ENCODE measurements at places on chromosomes 12 and 14. TPM values are rescaled to one million over a fixed set of nuclear protein-coding genes. Genes with fewer than 3 reads are reported as not detected.

DNA sequence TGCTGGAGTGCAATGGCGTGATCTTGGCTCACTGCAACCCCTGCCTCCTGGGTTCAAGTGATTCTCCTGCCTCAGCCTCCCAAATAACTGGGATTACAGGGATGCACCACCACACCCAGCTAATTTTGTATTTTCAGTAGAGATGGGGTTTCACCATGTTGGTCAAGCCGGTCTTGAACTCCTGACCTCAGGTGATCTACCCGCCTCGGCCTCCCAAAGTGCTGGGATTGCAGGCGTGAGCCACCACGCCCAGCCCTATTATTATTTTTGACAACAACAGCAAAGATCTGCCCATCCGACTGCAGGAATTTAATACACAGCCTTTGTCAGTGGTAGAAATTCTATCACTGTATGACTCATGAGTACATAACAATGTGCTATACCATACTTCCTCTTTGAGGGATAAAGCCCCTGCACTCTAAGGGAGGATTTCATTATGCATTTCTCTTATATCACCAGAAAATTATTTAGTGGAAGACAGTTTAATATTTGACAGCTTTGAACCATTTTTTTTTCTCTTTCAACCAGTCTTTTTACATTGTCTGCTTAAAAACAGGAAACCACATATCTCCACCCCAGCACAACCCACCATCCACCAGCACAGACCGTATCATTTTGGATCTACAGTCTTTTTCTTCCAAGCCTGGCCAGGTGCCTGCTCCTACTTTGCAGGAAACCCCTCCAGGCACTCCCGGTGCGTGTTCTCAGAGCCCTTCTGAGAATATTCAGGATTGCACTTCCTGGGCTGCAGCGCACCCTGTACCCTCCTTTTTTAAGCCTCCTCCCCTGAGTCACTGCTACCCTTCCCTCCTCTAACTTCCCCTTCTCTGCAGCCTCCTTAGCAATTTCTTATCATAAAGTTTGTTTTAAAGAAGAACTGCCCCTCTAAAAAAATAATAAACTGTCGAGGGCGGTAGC is 594 bp downstream of the ARHGDIB start:
- DNase-seq = no peak

- no peak for DNase-seq
Observed at GRCh38 chr14:52227619-52228222, 39.8 kb upstream of the PTGDR start.

Gene WSCD2
- 52.6 TPM for total RNA-seq

DNA sequence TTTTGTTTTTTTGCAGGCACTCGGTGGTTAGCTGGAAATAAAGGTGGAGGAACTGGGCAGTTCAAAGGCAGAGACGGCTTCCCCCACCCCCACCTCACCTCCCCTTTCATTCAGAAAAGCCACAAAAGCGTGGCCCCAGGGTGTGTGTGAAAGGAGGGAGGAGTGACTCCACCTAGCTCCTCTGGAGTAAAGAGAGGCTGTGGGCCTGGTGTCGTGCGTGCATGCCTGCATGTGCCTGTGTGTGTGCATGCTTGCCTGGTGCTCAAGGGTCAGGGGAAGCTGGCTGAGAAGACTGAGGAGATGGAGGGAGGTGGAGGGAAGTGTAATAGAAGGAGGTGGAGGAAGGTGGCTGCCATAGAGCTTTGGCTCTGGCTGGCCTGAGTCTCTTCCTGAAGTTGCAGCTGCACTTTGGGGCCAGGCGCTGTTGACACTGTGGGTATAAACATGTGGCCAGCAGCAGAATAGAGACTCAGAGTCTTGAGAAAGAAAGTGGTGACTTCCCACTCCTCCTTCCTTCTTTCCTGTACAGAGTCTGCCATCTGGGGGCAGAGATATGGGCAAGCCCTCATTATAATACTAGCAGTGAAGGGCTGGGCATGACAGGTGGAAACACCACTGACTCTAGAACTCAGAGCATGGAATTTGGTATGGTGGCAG is 36.9 kb upstream of the SINHCAF start:
- no peak for DNase-seq

- no peak for DNase-seq
Observed at GRCh38 chr12:5227708-5228373, 184.2 kb downstream of the KCNA5 start.

- no peak for DNase-seq
Observed at GRCh38 chr14:51304438-51304837, 64.4 kb downstream of the TMX1 start.

GRCh38 chr14:105503296-105503640 is 12.2 kb downstream of the TEDC1 start:
- no peak for DNase-seq

Gene SAMD4A
- 37.2 TPM for total RNA-seq

- no peak for DNase-seq
Observed at GRCh38 chr12:88393017-88393767, 187.1 kb downstream of the KITLG start.

DNA sequence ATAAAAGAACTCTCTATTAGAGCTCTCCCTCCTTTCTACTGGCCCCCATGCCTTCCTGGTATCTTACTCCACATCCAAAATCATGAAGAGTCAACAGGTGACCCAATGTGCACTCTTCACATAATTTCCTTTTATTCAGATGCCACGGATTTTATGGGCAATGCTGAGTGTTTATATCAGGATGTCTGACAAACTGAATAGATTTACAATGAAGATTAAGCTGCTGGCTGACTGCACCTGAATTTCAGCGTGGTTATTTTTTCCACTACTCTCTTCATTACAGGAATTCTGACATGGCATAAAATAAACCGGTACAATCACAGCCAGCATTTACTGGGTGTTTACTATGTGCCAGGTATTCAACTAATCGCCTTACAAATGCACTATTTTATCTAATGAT is 29.4 kb upstream of the CERS5 start:
- DNase-seq = no peak

- DNase-seq = no peak
Observed at GRCh38 chr12:14186193-14186502, 179.3 kb upstream of the ATF7IP start.

Gene AQP2
- total RNA-seq = not detected

Gene RIPK3
- total RNA-seq = 1.7 TPM

DNA sequence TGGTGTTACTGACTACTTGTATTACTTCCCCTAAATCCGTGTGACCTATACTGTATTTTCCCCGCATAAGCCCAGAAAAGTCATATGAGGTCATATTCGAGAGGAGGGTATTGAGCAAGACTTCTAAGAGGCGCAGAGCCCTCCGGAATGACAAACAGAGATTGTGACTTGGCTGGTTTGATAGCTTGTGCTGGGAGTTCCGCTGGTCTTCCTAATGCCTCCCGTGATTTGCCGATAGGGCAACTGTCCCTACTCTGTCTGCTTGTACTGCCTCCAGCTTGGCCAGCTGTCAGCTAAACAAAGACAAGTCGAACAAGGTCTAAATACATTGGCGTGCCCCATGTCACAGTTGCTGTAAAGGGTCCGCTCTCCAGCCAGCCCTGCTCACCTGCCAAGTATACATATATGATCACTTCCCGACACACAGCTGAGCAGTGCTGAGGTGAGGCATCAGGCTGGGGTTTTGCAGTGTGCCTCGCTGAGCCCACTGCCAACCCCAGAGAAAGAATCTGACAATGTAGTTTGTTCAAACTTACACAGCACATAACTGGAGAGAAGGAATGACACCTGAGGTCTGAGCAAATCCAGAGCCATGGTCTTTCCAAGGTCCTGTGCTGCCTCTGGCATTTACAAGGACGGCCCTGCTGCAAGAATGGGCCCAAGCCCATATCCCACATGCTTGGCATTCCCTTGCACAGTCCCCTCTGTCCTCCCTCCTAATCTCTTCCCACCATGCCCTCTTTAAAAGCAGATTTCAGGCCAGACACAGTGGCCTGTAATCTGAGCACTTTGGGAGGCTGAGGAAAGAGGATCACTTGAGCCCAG is 23.7 kb downstream of the LGMN start:
- no peak for DNase-seq

Gene SLC5A8
- 0.29 TPM for total RNA-seq

DNA sequence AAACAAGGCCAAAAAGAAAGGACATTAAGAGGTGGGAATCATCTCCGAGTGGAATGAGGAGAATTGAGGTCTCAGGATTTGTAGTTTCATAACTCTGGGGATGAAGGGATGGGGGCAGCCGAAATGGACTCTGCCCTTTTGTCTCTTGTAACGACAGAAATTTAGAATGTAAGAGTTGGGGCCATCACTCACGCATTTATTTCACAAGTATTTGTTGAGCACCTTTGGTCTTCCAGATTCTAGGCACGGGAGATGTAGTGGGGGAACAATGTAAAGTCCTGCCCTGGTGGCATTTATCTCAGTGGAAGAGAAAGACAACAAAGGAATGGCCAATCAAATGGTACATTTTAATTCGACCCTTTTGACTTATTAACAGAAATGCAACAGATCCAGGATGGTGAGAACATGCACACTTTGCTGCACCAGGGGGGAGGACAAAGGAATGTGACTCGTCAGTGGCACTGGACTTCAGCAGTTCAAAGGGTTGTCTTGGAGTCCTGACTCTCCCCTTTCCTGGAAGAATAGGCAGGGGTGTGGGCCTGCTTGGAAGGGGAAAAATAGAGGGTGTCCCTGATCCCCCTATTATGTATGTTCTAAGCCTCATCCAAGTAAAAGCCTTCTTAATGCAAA is 102.0 kb downstream of the TMEM30B start:
- DNase-seq = no peak

DNA sequence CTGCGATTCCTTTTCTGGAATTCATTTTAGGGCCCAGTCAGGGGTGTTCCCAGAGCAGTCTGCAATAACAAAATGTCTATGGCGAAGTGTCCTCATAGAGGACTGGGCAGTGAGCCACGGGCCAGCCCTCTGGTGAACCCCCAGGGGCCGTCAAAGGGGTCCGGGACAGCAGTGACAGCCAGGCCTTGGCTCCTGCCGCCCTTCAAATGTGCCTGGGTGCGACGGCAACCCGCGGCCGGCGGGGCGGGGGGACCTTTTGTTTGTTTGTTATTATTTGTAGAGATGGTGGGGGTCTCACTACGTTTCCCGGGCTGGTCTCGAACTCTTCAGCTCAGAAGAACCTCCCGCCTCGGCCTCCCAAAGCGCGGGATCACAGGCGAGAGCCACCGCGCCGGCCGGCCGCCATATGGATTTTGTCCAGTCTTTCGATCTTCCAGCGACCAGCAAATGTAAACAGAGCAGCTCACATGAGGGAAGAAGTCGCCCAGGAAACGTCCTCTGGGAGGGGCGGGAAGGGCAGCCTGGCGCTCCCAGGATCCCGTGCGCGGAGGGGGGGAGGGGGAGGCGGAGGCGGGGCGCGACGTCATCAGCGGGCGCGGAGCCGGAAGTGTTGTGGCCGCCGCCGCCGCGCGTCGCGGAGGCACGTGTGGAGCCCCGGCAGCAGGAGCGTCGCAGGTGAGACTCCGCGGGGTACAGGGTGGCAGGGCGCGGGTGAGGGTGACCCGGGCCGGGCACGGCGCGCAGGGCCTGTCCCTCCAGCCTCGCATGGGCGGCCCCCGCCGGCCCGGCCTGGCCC is at the start of gene TRMT61A:
TSS of gene TRMT61A (plus strand) at position 610 of the 796 bp plus-strand sequence. CDS start 783 bp downstream, outside the sequence.
- DNase-seq = peak; percentile 88

Gene NRXN3
- 201 TPM for total RNA-seq

DNA sequence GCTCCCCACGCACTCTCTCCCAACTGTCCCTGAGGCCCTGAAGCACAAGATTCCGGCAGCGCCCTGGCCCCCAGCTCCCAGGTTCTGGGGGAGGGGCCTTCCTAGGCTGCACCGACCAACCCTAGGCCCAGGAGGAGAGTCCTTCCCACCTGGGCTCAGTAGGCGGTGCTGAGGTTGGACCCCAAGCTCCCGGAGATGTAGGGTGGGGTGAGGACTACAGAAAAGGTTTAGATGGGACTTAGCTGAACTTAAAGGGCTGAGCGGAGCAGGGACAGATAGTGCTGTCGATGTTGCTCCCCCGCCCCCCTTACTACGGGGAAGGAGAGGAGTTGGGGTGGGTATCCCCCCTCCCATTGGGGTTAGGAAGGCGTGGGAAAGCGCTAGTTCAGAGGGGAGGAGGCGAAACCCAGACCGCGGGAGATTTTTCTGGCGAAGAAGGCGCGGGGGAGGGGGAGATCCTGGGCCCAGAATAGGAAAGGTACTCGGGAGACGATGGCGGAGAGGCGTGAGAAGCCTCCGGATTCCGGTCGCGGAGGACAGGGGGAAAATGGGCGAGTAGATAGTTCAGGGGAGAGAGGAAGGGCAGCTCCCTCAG is 4.2 kb upstream of the BAZ2A start:
- DNase-seq = no peak

GRCh38 chr14:65864984-65865383 is 452.5 kb downstream of the FUT8 start:
- no peak for DNase-seq

DNA sequence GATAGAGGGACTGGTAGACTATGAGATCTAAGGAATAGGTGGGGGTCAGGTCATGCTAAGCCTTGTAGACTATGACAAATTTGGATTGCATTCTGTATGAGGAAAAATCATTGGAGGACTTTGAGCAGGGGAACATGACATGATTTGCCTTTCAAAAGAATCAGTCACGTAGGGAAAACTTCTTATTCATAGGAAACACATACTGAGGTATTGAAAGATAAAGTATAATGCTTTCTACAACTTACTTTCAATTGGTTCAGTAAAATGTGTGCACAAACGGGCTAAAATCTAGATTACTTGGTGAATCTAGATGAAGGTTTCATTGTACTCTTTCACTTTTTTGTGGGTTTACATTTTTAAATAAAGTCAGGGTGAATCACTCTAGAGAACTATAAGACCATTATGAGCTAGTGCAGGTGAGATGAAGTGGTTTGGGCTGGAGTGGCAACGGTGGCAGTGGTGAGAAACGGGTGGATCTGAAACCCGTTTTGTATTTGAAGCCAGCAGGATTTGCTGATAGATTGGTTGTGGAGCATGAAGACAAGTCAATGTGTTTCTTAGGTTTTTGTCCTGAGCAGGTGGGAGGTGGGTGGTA is 6.7 kb downstream of the BBS10 start:
- no peak for DNase-seq

Gene CCDC60
- not detected for total RNA-seq

- DNase-seq = no peak
Observed at GRCh38 chr12:11607313-11608081, 42.0 kb upstream of the ETV6 start.

DNA sequence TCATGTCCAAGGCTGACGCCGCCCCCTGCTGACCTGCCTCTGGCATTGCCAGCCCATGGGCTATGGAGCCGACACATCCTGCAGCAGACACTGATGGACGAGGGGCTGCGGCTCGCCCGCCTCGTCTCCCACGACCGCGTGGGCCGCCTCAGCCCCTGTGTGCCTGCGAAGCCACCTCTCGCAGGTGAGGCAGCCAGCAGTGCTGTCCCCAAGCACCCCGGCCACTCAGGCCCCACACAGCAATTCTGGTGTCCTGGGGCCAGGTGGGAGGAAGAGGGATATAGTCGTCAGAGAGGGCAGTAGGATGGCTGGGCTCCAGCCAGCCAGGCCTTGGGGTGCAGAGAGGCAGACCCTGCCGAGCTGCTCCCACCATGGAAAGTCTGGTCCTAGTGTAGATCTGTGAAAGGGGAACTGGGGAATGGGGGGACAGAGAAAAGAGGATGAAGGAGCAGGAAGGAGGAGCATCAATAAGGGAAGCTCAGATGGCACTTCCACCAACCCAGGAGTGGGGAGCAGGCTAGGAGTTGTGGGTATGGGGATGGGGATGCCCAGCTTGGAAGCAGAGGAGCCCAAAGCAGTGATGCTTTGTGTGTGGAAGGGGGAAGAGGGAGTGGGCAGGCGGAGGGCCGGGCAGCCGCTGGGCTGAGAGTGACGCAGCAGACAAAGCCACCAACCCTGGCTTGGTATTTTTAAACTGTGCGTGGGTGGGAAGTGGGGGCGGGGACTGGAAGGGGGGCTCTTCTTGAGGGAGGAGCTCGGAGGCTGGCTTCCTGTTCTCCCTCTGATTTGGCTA is 4.7 kb downstream of the NAB2 start:
- DNase-seq = peak; percentile 81

Gene LRRK2
- total RNA-seq = 32.6 TPM

Measured in dorsolateral prefrontal cortex (tissue), 122 donors.